Activated CD4-positive, alpha-beta T cell treated with anti-CD3 and anti-CD28 coated beads, Interleukin-2, amount 50 U/mL, for 1 hour (primary cell): ENCODE measurements at places on chromosomes 11 and 22.

- DNase-seq: no peak
Measured at GRCh38 chr22:44373234-44373633, 60.5 kb upstream of the SHISAL1 start.

DNA sequence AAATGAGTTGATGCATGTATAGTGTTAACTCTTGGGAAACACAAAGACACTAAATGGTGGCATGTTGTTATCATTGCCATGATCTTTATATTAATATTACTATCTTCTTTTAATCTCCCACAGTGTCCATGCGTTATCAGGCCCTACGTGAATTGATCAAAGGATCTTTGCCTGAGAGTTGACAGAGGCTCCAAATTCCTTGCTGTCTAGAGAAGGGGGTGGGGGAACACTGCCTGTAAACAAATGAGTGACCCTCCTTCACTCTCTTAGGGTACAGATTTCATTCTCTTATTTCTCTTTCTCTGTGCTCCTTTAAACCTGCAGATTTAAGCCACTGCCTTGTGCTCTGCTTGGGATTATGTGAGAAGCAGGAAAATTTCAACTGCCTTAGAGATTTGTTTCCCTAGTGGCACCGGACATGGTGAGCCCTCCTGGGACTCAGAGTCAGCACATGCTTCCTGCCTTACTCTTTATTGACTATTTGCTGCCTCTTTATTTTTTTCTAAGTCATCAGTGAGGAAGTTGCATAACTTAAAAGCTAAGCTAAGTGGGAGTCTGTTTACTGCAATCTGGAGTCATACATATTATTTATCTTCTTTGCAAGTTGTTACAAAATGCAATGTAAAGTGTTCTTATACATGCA lies 122.9 kb downstream of the MAML2 start:
- no peak for DNase-seq

- no peak for DNase-seq
Measured at GRCh38 chr22:47398491-47398890, 636.0 kb downstream of the TBC1D22A start.

- no peak for DNase-seq
Measured at GRCh38 chr22:18994701-18995326, 58.7 kb upstream of the PRODH start.

DNA sequence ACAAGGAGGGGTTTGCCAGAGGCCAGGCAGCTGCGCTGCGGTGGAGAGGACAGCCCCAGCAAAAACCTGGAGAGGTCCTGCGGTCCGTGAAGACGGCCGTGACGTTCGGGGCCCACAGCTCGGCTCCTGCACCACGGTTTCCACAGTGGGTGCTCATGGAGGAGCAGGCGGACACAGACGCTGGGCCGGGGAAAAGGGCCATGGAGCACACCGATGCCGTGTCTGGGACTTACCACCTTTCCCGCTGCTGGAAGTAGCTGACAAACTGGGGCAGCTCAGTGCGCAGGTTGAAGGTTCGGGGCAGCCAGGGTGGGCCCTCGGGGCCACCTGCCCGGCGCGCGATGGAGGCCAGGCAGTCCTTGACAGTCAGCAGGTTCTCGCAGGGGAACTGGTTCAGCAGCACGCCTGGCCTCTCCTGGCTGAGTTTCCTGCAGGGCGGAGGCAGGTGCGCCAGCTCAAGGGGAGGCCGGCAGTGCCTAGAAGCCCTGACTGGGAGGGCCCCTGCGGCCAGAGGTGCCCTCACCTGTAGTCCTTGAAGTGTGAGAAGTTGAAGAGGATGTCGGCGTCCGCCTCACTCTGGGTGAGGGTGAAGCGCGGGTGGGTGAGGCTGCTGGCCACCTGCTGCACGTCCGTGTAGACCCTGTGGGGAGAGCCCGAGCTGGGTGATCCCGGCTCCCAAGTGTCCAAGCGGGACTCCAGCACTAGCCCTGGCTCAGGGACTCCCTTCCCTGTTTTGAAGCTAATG lies 12.8 kb downstream of the TTLL12 start:
- no peak for DNase-seq

- no peak for DNase-seq
Measured at GRCh38 chr22:50086526-50086925, 1.3 kb upstream of the MLC1 start.

DNA sequence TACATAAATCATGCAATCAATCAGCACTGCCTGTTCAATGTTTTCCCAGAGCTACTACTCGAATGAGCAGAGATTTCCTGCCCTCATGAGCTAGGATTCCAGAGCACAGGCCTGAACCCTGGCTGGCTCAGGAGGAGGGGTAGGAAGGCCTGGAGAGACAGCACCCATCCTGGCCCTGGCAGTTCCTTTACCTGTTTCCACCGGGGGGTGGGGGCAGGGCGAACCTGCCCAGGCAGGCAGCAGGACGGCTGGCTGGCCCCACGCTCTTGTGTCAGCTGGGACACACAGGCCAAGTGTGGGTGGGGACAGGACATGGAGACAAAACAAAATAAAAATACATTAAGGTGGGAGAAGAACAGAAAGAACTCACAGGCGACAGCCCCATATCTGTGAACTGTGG lies 109.8 kb upstream of the BID start:
- DNase-seq: no peak

DNA sequence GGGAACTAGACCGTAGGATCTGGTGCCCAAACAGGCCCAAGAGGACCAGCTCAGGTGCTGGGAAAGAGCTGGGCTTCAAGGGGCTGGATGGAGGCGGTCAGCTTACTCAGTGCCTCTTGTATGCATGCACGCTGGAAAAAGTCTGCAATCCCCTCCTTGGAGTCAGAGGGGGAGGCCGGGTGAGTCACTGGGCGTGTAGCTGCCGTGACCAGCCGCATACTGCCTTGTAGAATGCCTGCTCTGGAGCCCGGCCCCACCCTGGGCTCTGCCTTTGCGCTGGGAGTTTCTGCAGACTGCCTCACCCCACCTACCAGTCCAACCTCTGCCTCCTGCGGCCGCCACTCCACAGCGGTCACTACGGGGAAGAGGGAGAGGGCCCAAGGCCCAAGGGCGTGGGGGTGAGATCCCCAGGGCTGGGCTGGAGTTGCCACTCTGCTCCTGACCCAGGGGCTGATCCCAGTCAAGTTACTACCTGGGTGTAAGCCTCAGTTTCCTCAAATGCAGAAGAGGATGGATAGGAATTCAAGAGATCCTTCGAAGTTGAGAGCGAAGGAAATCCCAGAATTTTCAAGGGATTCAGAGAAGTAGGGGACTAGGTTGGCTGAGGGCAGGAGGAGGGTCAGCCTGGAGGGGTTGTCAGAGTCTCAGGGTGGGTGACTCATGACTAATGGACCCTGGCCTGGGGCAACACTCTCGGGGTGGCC lies 4.2 kb downstream of the MRGPRF start:
- no peak for DNase-seq
